ENCODE measurements at places on chromosomes 4 and X.

GRCh38 chr4:158599150-158599549, 72.5 kb downstream of the C4orf46 start:
- DNase-seq: no peak

DNA sequence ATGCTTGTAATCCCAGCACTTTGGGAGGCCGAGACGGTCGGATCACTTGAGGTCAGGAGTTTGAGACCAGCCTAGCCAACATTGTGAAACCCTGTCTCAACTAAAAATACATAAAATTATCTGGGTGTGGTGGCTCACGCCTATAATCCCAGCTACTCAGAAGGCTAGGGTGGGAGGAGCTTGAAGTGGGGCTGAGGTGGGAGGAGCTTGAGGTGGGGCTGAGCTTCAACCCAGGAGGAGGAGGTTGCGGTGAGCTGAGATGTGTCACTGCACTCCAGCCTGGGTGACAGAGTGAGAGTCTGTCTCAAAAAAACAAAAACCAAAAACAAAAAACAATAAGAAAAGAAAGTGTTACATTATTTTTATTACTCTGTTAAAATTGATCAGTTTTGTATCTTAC, 1164.4 kb upstream of the IGFBP7 start:
- DNase-seq: no peak

GRCh38 chr4:21410372-21410771, 538.2 kb downstream of the KCNIP4 start:
- DNase-seq: no peak

DNA sequence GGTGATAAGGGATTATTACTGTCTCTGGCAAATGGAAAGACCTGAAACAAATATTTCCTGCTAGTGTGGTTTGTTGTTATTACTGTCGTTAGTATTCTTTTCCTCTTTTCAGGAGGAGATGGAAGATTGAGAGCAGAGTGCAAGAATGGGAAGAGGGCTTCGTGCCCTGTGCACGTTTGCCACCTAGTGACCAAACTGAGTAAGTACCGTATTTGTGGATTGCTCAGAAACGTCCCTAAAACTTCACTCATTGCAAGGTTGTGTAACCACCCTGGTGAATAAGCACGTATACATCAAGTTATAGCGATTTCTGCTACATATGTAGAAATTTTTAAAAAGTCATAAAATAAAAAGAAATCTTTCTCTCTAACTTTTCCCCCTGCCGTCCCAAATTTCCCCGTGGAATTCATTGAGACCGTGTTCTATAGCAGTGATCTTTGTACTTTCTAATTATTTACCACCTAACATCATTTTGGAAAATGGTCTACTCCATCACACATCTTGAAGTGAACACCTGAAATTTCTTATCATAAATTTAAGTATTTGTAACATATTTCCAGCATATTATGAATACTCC, 24.3 kb downstream of the LINC00632 start:
- DNase-seq: no peak

GRCh38 chr4:86233681-86234080, 126.2 kb downstream of the MAPK10 start:
- DNase-seq: no peak

DNA sequence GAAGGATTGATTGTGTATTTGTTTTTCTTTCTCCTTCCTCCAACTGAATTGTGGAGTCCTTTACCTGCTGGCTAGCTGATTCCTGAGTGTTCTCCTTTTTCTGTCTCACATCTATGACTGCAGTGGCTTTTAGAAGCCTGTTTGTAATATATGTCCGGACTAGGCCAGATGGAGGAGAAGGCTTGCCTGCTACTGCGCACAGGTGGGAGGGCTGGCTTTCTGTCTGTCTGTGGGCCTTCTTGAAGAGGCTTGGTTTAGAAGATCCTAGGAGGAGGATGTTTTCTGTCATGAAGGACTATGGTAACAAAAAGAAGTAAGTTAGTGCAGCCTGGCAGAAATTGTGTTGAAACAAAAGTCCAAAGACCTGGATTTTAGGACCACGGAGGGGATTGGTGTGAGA, 8.5 kb downstream of the PPP1R3F start:
- no peak for DNase-seq

GRCh38 chrX:50161127-50161526, 39.7 kb downstream of the AKAP4 start:
- DNase-seq: no peak

- no peak for DNase-seq
Observed at GRCh38 chr4:65645185-65645584, 25.1 kb downstream of the EPHA5 start.

DNA sequence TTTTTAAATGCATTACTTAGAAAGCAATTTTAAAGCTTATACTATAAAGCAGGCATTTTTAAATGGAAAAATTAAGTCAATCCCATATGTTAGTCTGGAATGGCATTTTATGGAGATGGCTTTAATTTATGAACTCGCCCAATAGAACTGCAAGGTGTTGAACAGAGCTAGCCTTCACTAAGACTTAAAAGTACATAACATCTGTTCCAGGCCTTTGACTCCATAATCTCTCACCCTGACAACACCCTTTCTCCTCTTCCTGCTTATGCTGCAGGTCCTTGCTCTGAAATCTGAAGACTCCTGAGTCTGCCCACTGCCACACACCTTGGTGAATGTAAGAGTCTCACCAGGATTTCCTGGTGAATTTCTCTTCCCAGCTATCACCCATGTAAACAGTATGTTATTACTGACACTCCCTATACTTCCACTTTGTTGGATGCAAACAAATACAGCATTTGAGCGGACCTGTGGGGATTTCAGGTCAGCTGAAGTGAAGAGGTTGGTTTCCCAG, 17.7 kb upstream of the SLC39A8 start:
- no peak for DNase-seq

DNA sequence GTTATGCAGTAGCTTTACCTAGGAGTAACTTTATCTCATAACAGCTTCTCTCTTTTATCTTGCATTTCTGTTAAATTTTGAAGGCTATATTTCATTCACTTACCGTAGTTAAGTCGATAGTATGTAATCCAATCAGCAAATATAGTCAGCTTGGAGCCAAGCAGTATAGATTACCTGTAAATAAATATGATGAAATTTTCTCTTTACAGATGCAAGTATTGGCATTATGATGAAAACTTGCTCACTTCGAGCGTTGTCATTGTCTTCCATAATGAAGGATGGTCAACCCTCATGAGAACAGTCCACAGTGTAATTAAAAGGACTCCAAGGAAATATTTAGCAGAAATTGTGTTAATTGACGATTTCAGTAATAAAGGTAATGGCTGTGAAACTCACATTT, 42.3 kb downstream of the HMGB2 start:
- no peak for DNase-seq
